ENCODE measurements at places on chromosomes 1 and 21.

- DNase-seq = peak; percentile 11
These were observed 137.8 kb downstream of the BARHL2 start for GRCh38 chr1:90579212-90579802.

GRCh38 chr1:225987491-225988316 lies 11.4 kb downstream of the SDE2 start:
- peak; percentile 68 for DNase-seq

- no peak for DNase-seq
These were observed 5.8 kb upstream of the LORICRIN start for GRCh38 chr1:153253693-153254092.

DNA sequence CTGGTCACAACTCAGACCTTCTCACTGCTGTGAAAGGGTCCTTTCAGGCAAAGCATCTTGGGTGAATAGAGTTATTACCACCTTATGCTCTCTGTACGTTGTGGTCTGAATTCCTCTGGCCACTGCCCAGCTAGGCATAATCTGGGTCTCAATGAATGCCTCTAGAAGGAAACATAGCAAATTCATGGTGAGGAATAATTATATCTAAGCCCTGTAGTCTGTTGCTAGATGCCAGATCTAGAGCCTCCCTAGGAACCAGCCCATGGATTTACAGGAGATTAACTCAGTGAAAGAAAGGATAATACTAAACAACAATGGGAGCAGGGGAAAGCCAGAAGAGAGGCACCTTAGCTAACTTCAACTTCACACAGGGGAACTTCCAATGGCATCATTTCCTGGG lies 2.4 kb upstream of the COL11A1 start:
- DNase-seq = no peak

- no peak for DNase-seq
These were observed 22.0 kb downstream of the CNST start for GRCh38 chr1:246588159-246588721.

DNA sequence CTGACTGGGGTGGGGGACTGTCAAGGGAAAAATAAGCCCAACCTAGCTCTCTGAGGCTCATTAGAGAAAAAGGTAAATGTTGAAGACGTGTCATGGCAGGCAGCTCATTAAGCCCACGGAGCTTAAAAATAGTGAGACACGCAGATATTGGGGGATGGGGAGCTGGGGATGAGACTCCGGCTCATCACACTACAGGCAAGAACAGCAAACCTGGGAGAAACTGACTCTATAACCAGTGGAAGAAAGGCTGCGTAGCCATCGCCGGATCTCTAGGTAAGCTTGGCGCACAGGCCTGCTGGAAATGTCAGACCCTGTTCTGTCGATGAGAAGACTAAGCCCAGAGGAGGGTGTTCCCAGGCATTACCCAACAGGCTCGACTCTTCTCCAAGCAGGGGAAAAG lies 78.0 kb downstream of the SYT2 start:
- DNase-seq = no peak

GRCh38 chr1:211783266-211783665 lies 47.3 kb downstream of the LPGAT1 start:
- DNase-seq = peak; percentile 50

- DNase-seq = no peak
These were observed 87.4 kb downstream of the EIF4G3 start for GRCh38 chr1:21089299-21089698.

- no peak for DNase-seq
These were observed 21.9 kb downstream of the CEPT1 start for GRCh38 chr1:111161843-111162487.

DNA sequence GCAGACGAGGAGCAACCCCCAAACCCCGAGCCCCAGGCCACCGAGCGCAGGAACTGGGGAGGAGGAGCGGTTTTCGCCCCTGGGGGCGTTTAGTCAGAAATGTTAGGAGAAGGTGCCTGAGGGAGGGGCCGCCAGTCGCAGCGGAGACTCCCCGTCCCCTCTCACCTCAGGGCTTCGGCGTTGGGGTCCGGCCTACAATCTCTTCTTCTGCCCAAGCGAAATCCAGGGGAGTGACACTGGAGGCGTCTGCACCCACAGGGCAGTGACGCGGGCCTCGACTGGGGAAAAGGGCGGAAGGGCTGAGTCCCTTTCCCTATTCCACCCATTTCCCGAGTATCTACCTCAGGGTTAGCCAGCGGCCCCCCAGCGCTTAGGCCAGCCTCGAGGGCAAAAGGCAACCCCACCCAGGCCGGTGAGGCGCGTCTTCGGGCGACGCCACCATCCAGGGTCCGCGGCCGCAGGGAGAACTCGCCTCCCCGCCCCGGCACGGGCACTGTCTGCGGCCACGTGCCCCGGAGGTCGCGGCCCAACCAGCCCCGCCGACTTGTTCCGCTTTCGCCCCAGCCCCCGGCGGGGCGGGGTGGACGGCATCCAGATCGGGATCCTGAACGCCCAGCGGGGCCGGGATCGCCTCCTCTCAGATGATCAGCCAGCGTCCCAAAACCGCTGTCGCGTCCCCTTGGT lies 118.7 kb upstream of the BARHL2 start:
- DNase-seq = no peak

GRCh38 chr1:102891868-102892625 lies 216.3 kb downstream of the COL11A1 start:
- no peak for DNase-seq

DNA sequence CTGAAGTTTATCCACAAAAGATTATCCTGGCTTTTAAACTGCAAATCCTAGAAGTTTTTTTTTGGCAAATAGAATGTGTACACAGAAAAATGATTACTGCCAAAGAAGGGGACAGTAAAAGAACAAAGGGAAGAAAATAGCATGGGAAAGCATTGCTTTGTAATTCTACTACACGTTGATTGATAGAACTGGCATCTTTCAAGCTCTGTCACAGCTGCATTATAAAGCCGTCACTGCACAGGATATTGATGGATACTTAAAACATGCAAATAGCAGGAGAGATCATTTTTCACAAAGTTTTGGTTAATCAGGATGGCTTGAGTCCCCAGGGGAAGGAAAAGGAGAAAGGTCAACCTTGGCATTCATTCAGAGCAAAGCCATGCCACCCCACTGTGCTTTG lies 183.7 kb upstream of the RRP15 start:
- DNase-seq = no peak

GRCh38 chr1:19076841-19077616 lies 120.6 kb upstream of the IFFO2 start:
- no peak for DNase-seq

DNA sequence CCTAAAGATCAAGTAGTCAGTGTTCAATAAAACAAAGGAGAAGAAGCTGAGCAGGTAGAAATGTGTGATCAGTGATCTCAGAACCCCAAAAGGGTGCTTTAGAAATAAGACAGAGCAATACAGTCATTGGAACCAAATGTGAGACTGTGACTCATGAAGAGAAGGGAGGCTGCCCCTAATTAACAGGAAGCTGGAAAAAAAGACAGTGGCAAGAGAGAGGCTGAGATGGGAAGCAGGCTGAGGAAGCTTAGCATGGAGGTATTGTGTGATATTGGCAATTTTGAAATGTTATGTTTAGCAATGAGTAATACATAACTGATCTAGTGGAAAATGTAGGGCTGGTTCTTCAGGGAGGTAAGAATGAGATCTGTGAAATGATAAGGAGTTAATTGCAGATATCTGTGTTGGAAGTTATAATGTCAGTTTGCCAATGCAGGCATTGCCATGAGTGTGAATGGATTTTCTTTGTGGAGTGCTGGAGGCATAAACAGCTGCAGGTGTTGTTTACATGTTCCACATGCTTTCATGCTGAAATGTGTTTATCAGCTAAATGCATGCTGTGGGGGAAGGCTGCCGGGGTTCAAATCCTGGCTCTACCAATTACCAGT lies 90.6 kb upstream of the CACNA1E start:
- no peak for DNase-seq

- DNase-seq = peak; percentile 61
These were observed 107.6 kb downstream of the CCDC185 start for GRCh38 chr1:223500560-223501425.

DNA sequence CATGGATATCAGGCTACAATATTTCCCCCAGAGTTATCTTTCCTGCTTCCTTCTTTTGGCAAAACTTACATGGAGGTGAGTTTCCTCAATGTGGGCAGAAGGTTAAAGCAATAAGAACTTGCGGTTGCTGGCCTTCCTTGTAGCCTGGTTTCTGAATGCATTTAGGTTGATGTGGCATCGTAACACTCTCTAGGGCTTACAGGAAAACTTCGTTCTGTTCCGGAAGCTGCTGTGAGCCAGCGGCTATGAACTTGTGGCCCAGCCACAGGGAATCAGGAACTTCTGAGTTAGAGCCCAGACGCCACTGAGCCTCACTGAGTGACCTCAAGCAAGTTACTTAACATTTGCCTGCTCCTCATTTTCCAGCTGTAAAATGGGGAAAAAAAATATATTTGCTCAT lies 623.4 kb upstream of the ADAMTS5 start:
- DNase-seq = no peak

- DNase-seq = no peak
These were observed 1.6 kb upstream of the IER5 start for GRCh38 chr1:181086926-181087325.

DNA sequence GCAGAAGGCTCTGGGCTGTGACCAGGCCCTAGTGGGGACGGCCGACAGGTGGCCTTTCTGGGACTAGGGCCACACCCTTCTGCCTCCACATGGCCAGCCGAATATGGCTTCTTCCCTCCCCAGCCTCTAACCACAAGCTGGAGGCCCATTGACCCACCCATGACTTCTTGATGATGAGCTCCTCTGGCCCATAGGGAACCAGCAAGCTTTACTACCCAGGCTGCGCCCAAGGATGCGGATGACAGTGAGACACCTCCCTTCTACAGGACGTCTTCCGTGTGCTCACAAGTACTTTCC lies 41.0 kb downstream of the LDLRAD2 start:
- no peak for DNase-seq

- no peak for DNase-seq
These were observed 27.2 kb upstream of the NFIA start for GRCh38 chr1:61055110-61055614.

- DNase-seq = no peak
These were observed 42.5 kb upstream of the STUM start for GRCh38 chr1:226506021-226506420.

DNA sequence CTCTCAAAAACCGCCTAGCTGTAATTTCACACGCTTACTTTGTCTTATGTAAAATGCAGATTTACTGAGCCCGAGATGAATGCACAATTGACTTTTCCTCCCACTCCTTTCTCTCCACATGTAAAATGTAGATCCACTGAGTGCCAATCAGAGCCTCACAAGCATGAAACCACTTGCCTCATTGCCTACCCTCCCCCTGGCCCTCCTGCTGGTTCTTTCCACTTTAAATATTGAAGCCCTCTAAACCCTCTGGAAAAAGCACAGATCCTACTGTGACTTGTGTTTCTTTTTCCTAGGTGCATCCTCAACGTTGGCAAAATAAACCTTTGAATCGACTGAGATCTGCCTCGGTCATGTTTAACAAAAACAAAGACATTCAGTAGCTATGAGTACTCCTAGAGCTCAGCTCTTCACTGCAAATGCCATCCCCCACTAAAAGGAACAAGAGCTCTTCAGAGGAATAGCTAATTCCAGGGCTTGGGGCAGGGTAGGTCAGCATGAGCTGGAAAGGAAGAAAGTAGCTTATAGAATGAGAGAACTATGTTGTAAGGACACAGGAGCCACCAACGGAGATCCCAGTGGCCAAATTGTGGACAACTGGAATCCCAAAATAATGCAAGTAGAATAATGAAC lies 365.5 kb upstream of the RUNX1 start:
- DNase-seq = peak; percentile 25

GRCh38 chr1:39655578-39656268 lies 16.2 kb downstream of the NT5C1A start:
- no peak for DNase-seq

- DNase-seq = no peak
These were observed 111.7 kb downstream of the LACTBL1 start for GRCh38 chr1:22860883-22861385.

DNA sequence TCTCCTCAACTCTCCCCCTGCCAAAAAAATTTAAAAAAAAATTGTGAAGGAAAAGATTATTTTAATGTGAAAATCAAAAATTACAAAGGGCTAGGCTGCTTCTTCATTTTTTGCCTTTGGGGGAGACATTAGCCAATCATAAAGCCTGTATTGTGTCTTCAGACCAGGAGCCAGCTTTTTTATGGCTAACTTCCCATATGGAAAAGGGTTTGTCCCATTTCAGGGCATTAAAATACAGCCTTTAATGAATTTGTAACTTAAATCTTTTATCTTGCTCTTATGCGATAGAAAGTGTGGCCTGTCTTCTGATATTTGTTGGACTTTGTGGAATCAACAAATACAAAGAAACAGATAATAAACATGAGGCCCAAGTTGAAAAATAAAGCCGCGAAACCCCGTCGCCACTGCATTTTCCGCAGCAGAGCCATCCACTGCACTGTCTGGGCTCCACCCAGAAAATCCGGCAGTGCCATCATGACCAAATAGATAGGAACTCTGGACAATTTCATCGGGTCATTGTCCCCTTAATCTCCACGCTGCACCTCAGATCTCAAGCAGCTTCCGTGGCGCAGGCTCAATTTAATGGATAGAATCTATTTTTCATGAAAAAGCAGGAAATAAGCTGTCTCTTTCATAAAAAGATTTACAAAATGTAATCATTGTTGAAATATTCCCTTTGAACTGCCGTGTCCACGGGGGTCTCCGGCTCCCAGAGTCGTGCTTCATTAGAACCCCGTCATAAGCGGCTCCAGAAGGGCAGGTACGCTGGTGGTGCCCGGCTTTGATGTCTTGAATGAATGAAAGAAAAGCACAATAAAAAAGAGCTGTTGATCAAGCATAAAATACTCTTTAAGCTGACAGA lies 277.6 kb downstream of the TM2D1 start:
- DNase-seq = no peak

DNA sequence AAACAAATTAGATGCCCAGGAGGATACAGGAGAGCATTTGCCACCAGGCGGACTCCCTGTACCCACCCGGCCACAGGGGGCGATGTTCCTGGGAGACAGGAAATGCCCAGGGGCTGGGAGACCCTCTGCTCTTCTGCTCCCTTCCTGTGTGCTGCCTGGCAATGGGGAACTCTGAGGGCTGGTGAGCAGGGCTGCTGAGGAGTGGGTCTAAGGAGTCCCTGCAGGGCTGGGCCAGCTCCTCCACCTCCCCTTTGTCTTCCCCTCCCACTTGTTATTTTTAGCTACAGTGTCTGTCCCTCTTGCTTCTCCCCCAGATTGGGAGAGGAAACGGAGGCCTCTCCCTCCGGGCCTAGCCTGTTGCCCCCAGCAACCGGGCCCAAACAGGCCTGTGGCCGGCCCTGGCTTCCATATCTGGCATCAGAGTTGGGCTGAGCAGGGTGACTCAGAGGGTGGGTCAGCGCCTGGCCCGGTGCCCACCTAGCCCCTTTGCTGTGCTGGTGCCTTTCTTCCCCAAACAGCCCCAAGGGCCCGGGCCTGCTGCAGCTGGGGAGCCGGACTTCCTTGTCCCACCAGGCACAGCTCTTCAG lies 11.6 kb downstream of the LMNA start:
- peak; percentile 12 for DNase-seq
